ENCODE measurements at places on chromosomes 12 and 14.

- no peak for DNase-seq
Observed at GRCh38 chr12:51225771-51226170, 7.9 kb upstream of the POU6F1 start.

- no peak for DNase-seq
Observed at GRCh38 chr12:15278816-15279658, 43.3 kb upstream of the PTPRO start.

GRCh38 chr14:100807979-100808734, 17.8 kb upstream of the MEG3 start:
- DNase-seq, result no peak

DNA sequence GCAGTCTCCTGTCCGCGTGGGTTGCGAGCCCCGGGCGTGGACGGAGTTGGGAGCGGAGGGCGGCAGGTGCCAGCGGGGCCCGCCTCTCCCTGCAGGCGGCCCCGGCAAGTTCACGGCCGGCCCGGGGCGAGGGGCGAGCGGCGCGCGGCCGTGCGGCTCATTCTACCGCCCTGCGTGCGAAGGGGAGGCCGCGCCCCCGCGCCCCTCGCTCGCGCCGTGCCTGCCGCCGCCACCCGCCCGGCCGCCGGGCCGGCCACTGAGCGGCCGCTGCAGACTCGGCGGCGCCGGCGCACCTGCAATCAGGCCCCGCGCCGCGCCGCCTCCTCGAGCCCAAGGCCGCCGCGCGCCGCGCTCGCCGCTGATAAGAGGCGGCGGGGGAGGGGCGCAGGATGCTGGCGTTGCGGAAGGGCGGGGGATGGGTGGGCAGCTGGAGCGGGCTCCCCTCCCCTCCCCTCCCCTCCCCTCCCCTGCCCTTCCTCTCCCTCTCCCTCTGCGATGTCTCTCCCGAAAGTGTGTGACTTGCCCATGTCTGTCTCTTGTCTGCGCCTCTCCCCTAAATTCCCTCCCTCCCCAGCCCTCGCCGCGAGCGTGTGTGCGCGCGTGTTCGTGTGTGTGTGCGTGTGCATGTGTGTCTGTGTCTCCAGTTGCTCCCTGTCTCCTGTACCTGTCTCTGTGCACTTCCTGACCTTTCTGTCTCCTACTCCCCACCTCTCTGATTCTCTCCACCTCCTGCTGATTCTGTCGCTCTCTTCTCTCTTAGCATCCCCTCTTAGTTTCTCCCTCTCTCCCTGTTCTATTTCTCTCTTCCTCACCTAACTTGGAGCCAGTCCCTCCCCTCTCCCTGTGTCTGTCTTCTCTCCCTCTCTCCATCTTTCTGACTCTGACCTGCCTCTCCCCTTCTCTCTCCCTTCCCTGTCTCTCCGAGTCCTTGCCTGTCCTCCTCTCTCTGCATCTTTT, 768.1 kb upstream of the TBX3 start:
- DNase-seq, result no peak

GRCh38 chr14:86639146-86639545, 1109.2 kb downstream of the FLRT2 start:
- DNase-seq, result no peak

- no peak for DNase-seq
Observed at GRCh38 chr14:89378119-89378518, 38.9 kb downstream of the FOXN3 start.

DNA sequence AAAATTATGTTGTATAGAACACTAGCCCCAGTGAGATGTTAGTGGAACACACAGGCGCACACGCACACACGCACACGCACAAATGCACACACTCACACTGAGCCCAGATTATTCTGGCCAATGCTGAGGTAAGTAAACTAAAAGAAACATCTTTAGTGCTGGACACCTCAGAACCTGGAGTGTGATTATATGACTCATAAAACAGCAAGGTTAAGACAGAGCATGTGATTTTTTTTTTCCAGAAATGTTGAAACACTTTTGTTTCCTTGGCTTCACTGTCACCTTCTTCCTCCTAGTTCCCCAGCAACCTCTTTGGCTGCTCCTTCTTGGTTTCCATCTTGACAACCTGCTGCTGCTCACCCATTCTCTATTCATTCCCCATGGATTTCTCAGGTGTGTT, 141.0 kb upstream of the ALG10B start:
- DNase-seq, result no peak

DNA sequence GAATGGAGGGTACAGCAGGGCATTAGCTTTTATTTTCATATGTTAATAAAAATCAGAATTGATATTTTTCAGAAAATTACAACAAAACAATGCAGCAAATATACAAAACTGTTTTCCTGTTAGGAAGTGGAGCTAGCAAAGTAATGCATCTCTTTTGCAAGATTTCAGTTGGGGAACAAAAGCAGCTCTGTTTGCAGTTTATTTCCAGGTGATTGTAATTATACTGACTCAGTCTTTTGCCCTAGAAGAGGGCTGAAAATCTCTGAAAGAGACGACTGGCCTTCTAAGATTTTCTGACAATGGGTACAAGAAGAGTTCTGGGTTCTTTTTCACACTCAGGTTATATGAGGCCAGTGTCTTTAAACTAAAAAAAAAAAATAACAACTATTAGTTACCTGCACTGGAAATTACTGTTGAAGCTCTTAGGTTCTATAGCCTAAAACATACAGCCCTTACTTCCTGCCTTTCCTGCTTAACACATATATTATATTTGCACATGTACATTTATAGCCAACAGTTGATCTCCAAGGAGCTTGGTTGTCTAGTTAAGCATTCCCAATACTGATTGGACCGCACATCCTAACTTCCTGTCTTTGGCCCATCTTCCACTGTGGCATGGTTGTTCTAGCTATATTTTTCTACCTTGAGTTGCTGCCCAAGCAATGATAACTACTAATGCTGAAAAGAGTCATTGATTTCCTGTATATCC, 199.1 kb upstream of the KRR1 start:
- DNase-seq, result no peak

DNA sequence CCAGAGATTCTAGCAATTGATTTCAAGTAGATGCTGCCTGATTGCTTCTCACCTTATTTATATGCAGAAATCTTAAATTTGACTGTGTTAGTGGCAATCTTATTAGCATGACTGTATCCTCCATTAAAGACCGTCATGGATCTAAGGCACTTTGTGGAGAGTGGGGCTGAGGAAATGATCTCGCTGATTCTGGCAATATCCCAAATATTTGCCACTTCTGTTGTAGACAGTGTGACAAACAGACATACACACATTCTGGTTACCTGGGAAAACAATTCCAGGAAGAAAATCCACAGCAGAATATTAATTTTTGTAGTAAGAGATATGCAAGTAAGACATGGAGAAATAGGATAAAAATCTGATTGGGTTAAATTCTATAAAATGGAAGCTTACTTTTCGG, 269.0 kb upstream of the G2E3 start:
- no peak for DNase-seq

DNA sequence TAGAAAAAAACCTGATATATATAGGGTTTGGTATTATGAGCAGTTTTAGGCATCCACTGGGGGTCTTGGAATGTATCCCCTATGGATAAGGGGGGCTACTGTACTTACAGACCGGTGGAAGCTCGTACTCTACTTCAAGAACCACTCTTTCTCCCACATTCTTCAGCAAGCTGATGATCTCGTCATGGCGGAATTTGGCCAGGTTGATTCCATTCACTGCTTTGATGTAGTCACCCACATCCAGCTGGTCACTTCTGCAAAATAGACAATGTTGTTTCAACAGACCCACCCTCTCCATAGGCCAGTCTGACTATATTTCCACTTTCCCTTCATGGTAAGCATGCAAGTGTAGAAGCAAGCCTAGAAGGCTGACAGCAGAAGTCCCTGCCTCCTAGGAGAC, 139.9 kb downstream of the GRIP1 start:
- DNase-seq, result no peak

- no peak for DNase-seq
Observed at GRCh38 chr12:53995378-53996239, 4.4 kb upstream of the HOXC9 start.

DNA sequence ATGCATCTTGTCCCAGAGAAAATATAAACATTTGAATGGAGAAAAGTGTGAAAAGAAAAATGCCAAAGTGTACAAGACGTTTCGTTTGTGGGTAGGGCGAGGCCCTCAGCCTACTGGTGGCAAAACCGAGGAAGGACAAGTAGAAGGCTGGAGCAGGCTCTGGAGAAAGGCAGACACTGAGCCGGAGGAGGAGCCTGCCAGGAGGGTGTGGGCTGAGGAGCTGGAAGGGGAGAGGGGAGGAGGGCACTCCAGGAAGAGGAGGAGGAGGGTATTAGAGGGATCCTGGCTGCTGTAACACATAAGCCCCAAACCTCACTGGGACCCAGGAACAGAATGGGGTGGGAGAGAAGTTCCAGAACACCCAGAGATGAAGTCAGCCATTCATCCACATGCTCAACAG, 47.7 kb downstream of the CLMN start:
- DNase-seq, result no peak

DNA sequence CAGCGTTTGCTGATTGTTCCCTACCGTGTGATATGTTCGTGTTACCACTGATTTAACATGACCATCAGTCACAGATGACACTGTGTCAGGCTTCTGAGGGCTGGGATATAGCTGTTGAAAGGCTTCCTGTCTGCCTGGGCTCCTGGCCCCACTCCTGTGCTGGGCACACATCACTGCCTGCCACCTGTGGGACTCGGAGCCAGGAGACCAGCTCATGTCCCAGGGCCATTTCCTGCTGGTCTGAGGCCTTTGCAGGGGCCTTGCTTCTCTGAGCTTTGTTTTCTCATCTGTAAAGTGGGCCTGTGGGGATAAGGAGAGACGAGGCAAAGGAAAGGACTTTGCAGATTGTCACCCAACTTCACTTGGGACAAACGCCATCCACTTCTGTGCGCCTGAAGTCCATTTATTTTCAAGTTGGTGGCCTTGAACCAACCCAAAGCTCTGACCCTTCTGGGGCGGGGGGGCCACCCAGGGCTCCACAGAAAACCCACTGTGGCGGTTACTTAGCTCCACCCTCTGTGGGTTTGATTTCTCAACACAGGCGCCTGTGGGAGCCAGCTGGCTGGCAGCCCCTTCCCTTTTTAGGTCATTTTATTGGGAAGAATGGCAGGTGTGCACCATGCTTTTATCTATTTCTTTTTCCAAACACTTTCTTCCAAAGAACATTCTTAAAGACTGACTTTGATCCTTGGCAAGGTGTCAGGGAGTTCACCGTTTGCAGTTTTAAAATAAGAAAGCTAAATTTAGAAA, 54.1 kb downstream of the BEGAIN start:
- no peak for DNase-seq

DNA sequence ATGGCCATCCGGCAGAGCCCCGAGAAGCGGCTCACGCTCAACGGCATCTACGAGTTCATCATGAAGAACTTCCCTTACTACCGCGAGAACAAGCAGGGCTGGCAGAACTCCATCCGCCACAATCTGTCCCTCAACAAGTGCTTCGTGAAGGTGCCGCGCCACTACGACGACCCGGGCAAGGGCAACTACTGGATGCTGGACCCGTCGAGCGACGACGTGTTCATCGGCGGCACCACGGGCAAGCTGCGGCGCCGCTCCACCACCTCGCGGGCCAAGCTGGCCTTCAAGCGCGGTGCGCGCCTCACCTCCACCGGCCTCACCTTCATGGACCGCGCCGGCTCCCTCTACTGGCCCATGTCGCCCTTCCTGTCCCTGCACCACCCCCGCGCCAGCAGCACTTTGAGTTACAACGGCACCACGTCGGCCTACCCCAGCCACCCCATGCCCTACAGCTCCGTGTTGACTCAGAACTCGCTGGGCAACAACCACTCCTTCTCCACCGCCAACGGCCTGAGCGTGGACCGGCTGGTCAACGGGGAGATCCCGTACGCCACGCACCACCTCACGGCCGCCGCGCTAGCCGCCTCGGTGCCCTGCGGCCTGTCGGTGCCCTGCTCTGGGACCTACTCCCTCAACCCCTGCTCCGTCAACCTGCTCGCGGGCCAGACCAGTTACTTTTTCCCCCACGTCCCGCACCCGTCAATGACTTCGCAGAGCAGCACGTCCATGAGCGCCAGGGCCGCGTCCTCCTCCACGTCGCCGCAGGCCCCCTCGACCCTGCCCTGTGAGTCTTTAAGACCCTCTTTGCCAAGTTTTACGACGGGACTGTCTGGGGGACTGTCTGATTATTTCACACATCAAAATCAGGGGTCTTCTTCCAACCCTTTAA, 1.5 kb downstream of the FOXG1 start:
- no peak for DNase-seq

GRCh38 chr12:88570103-88570502, 10.2 kb downstream of the KITLG start:
- DNase-seq, result no peak

- DNase-seq, result no peak
Observed at GRCh38 chr14:84247693-84248092, 1282.3 kb upstream of the FLRT2 start.

DNA sequence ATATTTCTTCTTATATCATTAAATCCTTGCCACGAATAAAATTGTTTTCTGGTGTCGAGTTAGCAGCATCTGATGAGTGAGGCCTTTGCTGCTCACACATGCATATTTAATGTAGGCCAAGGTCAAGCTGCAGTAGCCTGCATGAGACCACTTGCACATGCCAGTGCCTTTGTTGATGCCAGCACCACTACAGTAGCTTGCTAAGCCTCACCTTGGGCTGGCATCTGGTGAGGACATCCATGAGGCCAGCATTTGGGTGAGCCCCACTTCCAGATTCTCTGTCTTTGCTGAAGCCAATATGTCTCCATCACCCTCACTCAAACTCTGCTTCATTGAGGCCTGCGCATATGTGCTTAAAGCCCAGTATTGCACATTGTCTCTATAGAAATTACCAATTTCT, 8.0 kb downstream of the CCDC59 start:
- DNase-seq, result no peak

DNA sequence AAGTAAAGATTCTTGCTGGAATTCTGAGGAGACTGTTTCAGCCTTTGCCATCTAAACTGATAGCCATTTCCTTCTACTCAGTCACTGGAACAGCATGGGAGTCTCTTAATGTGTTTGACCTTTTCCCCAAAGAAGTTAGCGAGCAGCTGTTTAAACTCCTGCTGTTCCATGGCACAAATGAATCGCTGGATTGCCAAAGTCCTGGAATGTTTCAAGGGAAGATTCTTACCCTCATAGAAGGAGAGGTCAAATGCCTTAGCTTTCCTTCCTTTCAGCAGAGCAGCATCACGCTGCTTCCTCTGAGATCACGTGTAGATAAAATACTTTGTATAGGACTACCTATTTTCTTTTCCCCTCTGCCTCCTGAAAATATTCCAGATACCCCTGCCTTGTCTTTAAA, 10.5 kb upstream of the NR2C1 start:
- DNase-seq, result no peak

- no peak for DNase-seq
Observed at GRCh38 chr14:74591899-74592298, 20.1 kb downstream of the LTBP2 start.

- no peak for DNase-seq
Observed at GRCh38 chr14:58769011-58769643, 131.4 kb downstream of the DACT1 start.

Data from activated gamma-delta T cell treated with Interleukin-2 at 50 U/mL for 16 hours (primary cell).